ENCODE measurements at places on chromosomes 7 and 10.
A peak's percentile ranks its signal among the peaks of the same experiment; 100 is the strongest.

GRCh38 chr7:113122744-113123143 lies 4.4 kb upstream of the SMIM30 start:
- DNase-seq, result no peak

DNA sequence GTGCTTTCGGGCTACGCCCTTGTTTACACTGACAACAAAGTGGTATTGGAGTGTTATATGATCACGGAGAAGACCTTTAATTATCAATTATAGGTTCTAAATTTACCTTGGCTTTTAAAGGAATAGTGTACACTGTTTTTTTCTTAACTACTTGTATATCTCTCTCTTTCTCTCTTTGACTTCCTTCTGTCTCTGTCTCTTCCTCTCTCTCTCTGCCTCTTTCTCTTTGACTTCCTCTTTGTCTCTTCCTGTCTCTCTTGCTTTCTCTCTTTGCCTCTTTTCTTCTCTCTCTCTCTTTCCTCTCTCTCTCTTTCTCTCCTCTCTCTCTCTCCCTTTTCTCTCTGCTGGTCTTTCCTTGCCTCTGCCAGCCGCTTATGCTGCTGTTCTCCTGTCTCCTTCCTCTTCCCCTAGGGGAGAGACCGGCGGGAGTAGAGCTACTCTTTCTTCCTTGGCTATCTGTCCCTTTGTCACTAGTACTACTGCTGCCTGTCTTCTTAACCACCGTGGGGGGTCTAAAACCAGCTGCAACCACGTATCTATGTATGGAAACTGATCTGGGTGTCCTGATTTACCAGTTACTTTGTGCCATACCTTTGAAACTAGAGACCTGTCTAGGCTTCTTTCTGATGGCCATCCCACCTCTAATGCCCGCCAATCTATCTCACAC lies 36.9 kb upstream of the GSDME start:
- no peak for DNase-seq

DNA sequence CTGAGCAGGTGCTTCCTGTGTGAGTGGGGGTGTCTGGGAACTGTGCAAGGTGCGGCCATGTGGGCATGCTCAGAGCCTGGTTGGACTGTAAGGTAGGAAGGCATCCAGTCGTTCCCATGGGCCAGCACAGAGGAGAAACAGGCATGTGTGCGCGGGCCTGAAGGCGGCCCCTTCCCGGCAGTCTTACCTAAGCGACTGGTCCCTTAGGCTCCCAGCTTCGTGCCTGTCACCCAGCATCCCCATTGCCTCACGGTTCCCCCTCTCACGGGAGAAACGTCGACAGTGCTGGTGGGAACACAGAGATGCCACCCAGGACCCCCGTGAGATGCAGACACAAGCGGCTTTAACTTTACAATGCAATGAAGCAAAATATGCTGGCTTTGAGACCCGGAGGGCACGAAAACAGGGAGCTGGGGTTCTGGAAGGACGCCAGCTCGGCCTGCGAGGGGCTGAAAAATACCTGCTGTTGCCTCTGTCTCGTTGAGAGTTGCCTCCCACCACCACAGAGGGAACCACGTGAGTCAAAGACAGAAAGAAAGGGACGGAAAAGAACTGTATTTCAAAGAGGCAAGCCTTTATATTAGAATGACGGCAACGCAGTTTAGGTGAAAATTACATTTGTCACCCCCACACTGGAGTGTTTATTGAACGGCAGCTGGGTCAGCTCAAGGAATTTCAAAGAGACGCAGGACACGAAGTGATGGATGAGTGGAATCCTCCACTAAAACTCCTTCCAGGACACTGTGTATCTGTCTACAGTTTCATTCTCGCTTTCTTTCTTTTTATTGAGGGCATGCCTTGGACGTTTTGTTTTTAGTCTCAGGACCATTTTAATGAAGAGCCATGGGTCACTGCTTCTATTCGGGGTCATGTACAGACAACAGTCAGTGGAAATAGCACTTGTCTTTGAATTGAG lies 128.4 kb downstream of the DNAJB6 start:
- no peak for DNase-seq

GRCh38 chr10:8534891-8535290 lies 480.4 kb downstream of the GATA3 start:
- no peak for DNase-seq

DNA sequence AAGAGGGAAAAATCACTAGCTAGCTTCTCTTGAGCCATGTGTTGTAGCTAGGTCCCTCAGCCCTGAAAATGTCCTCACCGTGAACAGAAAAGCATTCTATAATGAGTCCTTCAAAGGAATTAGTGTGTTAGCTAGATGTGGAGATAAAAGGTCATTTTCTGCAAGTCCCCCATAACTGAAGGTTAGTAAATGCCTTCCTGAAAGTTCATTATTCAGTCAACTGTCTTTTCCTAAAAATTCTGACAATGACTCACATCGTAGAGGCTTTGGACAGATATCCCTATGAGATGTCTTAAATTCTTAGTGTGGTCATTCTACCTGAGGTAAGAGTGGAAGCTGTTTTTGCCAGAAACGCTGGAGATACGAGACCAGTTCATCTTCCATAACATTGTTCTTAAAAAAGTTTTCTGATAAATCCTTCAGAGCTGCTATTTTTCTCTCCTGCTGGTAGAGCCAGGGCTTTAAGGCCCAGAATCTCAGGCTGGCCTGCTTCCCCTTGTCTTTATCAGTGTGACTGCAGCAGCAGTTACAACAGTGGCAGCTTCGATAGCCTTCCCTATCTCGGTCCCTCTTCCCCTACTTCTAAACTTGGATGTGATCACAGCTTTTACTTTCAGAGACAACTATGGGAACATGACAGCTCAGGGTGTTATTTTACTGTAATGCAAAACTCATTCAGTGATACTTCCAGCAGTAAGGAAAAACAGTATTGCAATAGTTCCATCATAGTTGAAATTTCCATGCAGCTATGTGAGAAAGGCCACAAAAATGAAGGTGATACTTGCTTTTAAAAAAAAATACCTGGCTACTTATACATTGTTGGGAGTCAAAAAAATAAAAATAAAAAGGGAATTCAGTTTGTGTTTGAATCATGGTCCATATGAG lies 37.3 kb upstream of the PRKAR2B start:
- no peak for DNase-seq

DNA sequence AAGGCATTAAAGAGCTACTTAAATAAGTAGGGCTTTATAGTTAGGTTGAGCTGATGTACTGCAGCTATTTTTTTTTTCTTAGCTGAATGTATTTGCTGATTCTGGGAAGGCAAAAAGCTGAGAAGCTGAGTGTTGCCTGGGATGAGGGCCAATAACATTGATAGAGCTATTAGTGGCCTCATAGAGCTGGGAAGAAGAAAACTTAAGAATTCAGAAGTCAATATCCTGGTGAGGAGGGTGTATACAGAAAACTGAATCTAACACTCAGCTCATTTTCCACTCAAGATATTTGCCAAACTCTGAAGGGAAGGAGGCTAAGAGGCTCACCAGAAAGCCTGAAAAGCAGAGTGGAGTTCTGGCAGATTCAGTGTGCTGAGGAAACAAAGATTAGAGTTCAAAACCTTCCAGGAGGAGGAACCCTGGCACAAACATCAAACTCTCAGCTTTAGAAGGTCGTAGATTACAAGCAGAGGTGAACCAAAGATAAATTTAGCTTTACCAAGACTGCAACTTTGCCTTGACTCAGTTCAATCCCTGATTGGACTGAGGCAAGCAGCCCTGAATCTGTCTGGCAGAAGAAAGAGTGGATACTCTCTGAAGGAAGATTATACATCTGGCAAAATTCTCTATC lies 11.3 kb downstream of the PPP1R3C start:
- no peak for DNase-seq

DNA sequence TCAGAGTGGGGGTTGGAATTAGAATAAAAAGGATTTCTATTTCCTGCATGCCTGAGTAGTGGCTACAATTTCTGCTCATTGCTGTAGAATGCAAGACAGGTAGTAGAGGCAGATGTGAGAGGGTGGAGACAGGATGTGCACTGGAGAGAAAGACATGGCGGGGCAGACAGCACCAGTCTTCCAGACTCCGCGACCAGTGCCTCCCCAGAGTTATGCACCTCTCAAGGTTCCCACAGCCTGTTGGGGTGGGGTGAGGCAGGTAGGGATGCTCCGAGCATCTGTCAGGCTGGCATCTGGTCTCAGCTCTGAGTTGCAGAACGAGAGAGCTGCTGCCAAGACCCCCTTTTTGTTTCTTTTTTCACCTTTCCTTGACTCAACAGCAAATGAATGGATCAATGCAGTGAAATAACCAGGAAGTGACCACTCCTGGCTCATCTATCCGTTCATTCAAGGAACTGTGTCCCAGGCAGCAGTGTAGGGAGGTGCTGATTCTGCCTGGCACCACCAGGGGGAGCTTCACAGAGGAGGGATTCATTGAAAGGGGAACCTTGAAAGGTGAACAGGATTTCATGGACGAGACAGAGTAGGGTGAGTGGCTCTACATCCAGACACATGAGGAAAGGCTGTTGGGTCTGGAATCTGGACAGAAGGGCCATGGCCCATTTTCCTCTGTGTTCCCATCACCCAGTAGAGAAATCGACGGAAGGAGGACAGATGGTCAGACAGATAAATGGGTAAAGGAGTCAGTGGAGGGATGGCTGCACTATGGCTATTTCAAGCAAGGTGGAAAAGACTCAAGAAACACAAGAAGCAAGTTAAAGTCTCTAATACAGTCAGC lies 17.2 kb upstream of the SLC18A3 start:
- DNase-seq, result peak; percentile 24

All from CD8-positive, alpha-beta memory T cell (primary cell).